ENCODE measurements at places on chromosomes 7 and 10.

GRCh38 chr10:5776136-5776880 lies 36.9 kb downstream of the GDI2 start:
- no peak for DNase-seq

DNA sequence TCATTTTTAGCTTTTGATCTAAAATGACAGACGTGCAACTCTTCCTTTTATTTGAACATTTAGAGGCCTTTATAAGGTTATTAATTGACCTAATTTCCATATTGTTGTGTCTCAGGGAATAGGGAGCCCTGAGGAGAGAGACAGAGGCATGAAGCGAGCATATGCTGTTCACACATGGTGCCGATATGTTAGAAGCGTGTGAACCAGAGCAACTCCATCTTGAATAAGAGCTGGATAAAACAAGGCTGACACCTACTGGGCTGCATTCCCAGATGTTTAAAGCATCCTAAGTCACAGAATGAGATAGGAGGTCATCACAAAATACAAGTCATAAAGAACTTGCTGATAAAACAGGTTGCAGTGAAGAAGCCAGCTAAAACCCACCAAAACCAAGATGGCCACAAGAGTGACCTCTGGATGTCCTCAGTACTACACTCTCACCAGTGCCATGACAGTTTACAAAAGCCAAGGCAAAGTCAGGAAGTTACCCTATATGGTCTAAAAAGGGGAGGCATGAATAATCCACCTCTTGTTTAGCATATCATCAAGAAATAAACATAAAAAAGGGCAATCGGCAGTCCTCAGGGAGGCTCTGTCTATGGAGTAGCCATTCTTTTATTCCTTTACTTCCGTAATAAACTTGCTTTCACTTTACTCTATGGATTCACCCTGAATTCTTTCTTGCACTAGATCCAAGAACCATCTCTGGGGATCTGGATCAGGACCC lies 80.1 kb downstream of the SEC61G start:
- DNase-seq = no peak

- no peak for DNase-seq
These were observed 3.1 kb downstream of the HNRNPA2B1 start for GRCh38 chr7:26197153-26198115.

DNA sequence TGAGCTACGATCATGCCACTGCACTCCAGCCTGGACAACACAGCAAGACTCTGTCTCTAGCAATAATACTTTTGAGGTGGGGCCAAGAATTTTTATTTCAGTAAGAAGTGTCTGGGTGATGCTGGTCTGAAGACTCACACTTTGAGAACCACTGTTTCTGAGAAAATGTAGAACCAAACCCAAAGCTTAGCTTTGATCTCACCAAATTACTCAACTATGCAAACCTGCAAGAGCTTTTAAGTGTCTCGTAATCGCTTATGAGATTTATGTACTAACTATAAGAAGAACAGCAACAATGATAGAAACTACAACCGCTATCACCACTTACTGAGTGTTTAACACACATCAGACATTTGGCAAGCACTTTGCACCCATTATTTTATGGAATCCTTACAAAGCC lies 29.5 kb downstream of the APBB1IP start:
- no peak for DNase-seq

- DNase-seq = no peak
These were observed 48.6 kb downstream of the CLEC2L start for GRCh38 chr7:139572071-139572470.

DNA sequence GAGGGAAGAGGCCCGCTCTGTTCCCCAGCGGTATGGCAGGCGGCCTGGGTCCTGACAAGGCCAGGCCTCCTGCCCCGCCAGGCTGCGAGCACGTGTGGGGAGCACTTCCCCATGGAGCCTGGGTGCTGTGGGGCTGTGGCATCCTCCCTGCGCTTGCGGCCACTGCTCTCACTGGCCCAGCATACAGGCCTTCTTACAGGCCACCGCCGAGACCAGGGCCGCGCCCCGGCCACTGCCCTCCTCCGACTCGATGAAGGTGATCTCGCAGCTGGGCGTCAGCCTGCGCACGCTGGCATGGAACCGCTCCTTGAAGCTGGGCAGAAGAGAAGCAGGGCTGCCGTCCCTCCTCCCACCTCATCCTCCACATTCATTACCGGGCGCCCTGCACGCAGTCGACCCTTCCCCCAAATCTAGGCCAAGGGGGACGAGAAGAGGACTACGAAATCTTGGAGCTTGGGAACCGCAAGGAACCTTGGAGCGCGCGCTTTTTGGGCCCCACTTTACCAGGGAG lies 3.9 kb upstream of the MYL7 start:
- no peak for DNase-seq

DNA sequence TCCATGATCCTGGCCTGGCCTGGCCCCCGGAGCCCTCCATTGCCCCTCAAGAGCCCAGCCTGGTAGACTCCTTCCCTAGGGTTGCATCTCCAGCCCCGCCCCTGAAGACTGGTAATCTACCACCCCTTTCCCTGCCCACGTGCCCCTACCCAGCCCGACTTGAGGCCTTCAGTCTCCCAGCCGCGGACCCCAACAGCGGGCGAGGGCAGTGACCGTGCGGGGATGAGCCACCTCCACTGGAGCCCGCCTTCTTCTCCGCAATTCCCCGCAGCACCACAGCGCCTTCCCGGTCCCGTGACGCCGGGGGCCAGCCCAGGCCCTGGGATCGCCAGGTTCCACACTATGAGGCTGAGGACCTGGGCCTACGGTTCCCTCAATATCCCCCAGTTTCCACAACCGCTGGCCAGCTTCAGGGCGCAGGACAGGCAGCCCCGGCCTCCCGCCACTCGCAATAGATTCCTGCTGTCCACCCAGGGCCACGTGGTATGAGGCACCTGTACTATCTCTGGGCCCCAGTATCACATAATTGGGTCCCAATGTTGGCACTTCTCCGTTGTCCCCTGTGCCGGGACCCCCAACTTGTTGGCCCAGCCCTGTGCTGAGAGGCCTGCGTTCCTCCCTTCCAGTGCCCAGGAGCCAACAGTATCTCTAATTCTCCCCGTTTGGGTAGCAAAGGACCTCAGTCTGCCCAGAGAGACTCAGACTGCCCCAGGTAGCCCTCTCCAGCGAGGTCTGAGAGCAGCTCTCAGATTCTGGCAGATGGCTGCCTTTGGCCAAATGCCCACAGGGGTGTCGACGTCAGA lies 1.1 kb upstream of the GPRIN2 start:
- DNase-seq = no peak

DNA sequence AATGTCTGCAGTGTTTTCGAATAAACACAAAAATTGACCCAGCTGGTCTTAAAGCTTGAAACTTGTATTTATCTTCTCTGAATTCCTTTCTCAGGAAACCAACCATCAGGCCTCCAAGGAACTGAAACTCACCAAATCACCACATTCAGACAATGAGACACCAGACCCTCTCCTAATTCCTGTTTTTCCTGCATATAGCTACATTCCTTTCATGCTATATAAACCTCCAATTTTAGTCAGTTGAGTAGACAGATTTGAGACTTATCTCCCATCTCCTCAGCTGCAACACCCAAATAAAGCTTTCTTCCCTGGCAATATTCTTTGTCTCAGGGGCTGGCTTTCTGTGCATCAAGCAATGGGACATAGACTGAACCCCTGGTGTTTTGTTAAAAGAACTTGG lies 317.0 kb downstream of the CACNA2D1 start:
- no peak for DNase-seq

DNA sequence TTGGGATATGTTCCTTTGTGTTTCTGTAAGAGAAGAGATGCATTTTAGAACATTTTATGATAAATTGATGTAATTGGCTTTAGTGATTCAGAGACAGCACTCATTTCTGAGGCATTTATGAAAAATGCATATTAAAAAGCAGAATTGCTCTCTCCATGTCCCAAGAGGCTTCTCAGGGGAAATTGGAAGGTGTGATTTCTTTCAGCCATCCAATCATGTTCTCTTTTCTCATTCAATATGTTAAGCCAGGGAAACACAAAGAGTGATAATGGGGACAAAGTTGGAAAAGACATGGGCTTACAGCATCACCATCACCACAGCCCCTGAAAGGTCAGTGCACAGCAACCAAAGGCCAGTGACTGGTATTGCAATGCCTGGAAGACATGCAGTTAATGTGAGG lies 129.9 kb upstream of the COL1A2 start:
- no peak for DNase-seq

GRCh38 chr10:72953687-72954086 lies 919 bp downstream of the PLA2G12B start:
- DNase-seq = no peak

DNA sequence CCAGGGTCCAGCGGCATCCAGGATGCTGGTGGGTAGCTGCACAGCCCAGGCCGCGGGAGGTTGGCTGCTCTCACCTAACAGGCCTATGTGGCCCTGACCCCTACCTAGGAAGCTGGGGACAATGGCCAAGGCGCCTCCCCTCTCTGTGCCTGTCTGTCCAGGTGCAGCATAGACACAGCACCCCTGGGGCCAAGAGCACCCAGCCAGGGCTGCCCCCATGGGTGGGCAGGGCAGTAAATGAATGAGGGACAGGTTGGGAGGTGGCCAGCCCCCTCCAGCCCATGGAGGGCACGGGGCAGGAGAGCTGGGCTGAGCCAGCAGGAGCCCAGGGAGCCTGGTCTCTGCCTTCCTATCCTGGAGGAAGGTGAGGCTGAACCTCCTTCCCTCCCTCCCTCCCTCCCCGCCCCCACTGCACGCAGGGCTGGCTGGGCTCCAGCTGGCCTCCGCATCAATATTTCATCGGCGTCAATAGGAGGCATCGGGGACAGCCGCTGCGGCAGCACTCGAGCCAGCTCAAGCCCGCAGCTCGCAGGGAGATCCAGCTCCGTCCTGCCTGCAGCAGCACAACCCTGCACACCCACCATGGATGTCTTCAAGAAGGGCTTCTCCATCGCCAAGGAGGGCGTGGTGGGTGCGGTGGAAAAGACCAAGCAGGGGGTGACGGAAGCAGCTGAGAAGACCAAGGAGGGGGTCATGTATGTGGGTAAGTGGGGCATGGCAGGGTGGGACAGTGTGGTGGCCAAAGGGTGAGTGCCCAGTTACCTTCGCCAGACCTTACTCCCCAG lies at the start of gene SNCG:
Gene SNCG (plus strand): TSS at position 484 of the 785 bp plus-strand sequence. CDS start 99 bp downstream, at position 583.
- no peak for DNase-seq

DNA sequence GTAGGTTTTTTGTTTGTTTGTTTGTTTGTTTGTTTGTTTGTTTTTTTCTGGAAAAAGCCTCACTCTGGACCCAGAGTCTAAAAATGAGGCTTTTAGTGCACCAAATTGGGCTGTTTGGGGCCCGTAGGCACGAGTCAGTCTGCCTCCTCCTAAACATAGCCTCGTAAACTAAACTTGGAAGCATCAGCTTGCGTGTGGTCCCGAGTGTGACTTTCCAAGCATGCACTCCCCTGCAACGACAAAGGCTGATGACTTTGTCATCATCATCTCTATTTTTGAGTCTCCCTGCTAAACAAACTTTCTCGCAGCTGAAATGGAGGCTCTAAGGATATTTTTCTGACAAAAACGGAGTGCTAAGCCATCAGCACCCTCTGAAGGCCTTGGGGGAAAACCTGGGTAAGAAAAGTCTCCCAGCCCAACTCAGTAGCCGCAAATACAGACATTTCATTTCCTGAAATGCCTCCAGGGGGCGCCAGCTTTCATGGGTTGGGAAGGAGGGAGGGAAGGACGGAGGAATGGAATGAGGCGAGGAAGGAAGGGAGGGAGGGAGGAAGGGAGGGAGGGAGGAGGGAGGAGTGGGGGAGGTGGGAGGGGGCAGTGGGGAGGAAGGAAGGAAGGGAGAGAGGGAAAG lies 245.9 kb downstream of the KCNMA1 start:
- peak; percentile 2 for DNase-seq

DNA sequence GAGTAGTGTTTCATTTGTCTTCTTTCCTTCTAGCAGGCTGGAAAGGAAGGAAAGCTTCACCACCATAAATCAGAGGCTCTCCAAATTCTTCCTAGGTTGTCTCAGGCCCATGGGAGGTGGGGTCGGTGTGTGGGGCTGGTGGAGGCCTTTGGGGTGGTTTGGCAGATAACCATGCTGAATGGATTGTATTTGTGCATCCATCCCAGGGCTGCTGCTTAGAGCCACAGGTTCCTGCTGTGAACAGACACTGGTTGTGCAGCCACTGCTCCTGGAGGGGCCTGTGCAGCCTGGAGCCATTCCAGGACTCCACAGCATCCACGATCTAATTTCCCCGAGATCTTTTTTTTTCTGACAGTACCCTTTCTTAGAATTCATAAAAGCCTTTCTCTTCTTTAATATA lies 741.8 kb downstream of the SUGCT start:
- no peak for DNase-seq

- no peak for DNase-seq
These were observed 148.8 kb downstream of the CCDC3 start for GRCh38 chr10:12852687-12853086.

DNA sequence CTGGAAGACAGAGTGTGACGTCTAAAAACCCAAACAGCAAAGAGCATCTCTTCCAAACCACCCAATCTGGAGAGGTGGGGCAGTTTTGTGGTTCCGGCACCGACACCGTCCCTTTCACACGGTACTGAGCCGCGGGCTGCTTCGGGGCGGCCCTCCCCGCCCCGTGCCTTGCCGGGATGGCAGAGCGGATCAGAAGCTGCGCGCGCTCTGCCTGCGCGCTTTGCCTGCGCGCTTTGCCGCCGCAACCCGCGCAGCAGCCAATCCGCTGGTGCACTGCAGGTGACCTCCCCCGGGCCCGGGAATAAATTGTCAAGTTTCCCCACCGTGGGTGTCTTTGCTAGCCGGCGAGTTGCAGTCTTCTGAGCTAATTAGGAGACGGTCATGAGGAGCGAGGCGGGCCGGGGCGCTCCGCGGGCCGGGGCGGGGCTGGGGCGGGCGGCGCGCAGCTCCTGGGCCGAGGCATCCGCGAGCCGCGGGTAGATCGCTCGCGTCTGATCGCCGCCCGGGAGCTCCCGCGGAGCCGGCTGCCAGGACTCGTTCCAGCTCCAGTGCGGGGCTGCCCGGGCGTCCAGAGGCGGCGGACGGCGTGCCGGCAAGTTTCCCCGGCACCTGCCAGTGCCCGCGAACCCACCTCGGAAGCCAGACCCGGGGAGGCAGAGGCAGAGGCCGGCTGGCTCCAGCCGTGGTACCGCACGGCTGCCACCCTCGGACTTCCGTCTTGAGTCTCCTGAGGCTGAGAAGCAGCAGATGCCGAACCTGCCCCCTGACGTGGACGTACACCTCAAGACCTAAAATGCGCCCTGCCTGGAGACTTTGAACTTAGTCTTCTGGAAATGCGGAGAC lies 536.0 kb upstream of the GALNT17 start:
- no peak for DNase-seq

DNA sequence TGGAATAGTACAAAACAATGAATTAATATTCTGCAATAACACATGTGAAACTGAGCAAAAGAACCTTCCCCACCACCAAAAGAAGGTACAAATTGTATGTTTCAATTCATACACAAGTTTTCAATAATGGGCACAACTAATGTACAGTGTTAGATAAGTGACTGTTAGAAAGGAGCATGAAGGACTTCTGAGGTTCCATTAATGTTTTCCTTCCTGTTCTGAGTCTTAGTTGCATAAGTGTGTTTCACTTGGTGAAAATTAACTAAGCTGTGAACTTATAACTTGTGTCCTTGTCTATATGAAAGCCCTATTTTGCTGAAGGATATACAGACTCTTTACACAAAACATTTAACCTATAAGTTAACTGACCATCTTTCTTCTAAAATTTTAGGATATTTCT lies 8.2 kb downstream of the GSAP start:
- DNase-seq = no peak
